ENCODE measurements at places on chromosomes 1 and 21. TPM values are rescaled to one million over a fixed set of nuclear protein-coding genes. Genes with fewer than 3 reads are reported as not detected.

DNA sequence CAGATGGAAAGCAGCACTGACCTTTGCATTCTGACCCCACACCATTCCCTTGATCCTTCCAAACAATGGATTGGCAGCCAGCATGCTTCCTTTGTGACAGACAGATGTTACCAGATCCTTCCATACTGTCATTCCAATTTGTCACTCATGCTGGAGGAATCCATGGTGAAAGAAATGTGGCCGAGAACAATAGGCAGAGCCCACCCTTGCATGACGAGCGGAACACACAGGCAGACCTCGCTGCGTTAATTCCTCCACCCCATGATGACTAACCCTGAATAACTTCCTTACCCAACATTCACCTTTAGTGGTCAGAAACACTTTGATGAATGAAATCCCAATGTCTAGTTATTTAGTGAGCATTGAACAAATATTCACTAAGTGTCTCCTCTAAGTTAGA is 45.1 kb downstream of the PDPN start:
- DNase-seq: no peak
- no peaks in the 10 kb centered on the region for H3K36me3 ChIP-seq
- H3K4me1 ChIP-seq: no peaks in the 10 kb centered on the region
- no peak overlapping the region for H3K27ac ChIP-seq
- H3K27me3 ChIP-seq: peaks cover 1% of the 10 kb centered on the region

The NECTIN4 gene
- total RNA-seq: 0.13 TPM

DNA sequence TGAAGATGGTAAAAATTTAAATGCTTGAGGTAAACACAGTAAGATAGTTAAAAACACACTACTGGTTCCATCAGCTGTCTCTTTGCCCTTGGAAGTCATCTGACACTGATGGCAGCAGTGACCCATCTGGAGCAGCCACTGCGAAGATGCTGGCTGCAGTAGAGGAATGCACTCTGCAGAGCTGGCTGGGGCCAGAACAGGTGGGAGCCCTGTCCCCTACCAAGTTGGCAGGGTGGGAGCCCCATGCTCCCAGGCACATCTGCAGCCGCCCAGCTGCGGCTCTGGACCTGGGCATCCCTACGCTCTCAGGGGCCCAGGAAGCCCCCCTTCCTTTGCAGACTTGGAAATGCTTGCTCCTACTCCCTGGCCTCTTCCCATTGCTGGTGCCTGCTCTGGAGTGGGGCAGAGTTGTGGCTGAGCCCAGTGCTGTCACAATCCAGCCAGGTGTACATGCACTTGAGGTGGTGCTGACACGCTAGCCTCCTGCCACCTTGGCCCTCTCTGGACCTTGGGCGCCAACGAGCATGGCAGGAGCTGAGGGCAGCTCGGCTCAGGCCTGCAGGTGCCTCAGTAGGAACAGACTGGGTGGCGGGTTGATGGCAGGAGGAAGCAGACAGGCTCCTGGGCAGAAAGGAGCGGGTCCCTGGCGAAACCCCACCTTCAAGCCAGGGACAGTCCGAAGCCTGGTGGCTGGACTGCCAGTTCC is 227.0 kb downstream of the FGGY start:
- DNase-seq: no peak
- no peak overlapping the region for H3K4me3 ChIP-seq
- peaks cover 6% of the 10 kb centered on the region for H3K4me1 ChIP-seq
- no peak overlapping the region for H3K27ac ChIP-seq
- H3K27me3 ChIP-seq: peaks cover 1% of the 10 kb centered on the region

GRCh38 chr1:20612221-20612746 is 21.0 kb upstream of the PINK1 start:
- no peaks in the 10 kb centered on the region for H3K36me3 ChIP-seq
- H3K27ac ChIP-seq: no peak overlapping the region
- H3K4me3 ChIP-seq: no peak overlapping the region
- DNase-seq: no peak

DNA sequence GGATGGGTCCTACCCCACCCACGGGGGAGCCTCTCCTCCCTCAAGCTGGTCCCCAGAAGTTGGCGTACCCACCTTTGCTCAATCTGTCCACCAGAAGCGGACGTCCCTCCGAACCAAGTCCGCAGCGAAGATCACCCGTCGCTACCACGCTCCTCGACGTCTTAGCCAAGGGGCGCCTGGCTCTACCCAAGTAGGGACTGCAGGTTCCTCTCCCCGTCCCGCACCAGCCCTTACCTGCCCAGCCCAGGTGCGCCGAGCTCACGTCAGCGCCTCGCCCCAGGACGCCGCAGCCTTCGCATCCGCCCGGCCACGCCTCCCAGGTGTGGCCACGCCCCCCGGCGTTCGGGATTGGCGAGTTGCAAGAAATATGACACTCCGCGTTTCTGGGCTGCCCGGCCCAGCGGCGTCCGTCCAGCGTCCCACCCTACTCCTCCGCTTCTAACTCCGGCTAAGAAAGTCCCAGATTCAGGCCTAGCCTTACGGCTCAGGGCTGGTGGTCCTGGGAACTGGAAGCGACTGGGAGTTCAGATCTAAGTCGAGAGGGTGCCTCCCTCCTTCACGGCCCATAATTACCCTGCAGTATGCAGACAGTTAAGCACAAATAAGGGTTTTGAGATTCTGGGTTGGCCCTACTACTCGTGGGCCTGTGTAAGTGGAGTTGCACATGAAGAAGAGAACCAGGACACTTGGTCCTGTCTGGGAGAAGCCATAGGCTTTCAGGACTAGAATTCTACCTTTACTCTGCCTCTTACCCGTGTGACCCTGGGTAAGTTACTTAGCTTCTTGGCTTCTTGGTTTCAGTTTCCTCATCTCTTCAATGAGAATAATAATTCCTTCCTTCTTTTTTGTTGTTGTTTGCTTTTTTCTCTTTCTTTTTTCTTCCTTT is at the start of gene IRF6:
Gene IRF6 (minus strand): TSS at position 268 of the 886 bp plus-strand sequence. CDS start 4,729 bp downstream, outside the sequence.
- H3K4me3 ChIP-seq: peak within 1 kb of the TSS; percentile 86
- H3K4me1 ChIP-seq: peaks cover 25% of the 10 kb centered on the region
- peaks cover 11% of the 10 kb centered on the region for H3K27me3 ChIP-seq
- H3K27ac ChIP-seq: no peak within 1 kb of the TSS

DNA sequence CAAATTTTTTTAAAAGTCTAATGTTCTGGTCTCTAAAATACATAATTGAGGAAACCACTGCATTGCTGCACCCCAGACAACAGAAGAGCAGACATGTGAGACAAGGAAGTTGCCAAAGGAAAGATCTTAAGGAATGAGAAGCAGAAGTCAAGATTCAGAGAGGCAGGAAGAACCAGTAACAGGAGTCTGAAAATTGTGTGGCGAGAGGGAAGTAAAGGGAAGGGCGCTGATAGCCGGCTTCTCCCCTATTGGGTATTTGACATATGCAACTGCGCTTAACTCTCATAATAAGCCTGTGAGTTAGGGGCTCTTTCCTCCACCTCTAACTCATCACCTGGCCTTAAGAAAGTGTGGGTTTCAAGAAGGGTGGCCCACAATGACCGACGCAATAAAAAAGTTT is 21.9 kb upstream of the KIF14 start:
- peak overlapping the region; percentile 55 for H3K27ac ChIP-seq
- peaks cover 3% of the 10 kb centered on the region for H3K36me3 ChIP-seq
- peaks cover 6% of the 10 kb centered on the region for H3K4me1 ChIP-seq
- no peak for DNase-seq
- H3K27me3 ChIP-seq: peaks cover 1% of the 10 kb centered on the region
- no peak overlapping the region for H3K4me3 ChIP-seq

- H3K4me3 ChIP-seq: no peak overlapping the region
- DNase-seq: no peak
- H3K4me1 ChIP-seq: no peaks in the 10 kb centered on the region
- no peak overlapping the region for H3K27ac ChIP-seq
- peaks cover 4% of the 10 kb centered on the region for H3K27me3 ChIP-seq
Measured at GRCh38 chr1:82587371-82587770, 786.6 kb downstream of the ADGRL2 start.

DNA sequence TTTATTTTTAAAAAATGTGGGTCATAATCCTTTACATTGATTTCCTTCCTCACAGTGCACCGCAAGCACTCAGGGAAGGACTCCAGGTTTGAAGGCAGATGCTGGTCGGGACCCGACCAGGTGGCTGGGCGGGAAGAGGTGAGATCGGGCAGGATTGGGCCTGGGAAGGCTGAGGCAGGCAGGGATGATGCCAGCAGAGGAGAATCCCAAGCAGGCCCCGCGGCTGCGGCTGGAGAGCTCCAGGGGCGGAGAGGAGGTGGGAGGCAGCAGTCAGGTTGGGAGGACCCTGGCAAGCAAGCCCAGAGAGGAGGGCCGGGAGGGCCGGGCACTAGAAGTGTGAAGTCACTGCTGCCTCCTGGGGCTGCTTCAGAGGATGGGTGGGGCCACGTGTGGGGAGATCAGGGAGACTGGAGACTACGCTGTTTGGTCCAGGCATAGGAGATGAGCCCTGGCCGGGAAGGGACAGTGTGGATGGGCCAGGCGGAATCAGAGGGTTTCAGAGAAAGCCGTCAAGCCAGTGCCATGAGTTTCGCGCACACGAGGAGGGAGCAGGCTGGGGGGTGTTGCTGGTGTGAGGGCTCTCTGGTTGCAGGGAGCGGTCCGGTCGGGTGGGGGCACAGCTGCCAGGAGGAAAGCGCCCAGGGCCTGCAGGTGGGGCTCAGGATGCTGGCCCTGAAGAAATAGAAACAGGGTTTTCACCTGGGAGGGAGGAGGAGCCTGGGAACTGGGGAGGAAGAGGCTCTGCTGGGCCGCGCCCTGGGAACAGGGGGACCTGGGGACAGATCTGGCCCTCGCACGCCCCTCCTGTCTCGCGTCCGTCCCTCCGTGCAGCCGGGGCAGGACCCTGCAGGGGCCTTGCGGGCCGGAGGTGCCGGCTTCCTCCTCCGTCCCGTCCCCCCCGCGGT is 888 bp upstream of the COL18A1 start:
- H3K27ac ChIP-seq: no peak overlapping the region
- peak overlapping the region; percentile 91 for H3K4me3 ChIP-seq
- peaks cover 18% of the 10 kb centered on the region for H3K4me1 ChIP-seq
- H3K36me3 ChIP-seq: peaks cover 3% of the 10 kb centered on the region
- peak; percentile 31 for DNase-seq

DNA sequence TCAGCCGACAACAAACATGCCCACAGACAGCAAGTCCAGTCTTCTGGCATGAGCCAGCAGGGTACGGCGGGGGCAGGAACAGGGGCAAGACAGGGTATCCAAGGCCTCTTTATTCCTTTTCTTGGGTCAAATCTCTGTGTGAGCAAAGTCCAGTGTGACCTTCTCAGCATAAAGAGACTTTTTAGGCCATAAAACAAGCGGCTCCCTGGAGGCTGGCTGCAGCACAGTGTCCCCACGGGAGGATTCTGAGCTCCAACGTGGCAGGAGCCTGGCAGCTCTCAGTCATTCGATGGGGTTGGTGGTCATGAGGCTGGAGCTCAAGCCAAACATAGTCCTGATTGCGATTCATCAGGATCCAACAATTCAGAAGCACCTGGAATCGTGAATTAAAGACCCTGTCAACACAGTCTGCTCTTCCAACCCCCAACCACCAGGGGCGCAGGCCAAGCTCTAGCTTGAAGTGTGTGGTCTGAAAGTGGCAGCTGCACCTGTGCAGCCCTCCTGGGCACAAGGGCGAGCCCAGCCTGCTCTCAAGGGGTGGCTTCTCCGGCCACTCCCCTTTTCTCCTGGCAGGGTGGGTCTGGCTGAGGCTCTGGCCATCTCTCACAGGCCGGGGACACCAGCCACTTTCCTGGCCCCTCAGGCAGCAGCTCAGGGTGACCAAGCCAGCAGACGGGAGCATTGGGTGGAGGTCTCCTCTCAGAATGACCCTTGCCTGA is 62.1 kb downstream of the SLC66A1 start:
- H3K27ac ChIP-seq: no peak overlapping the region
- peaks cover 32% of the 10 kb centered on the region for H3K36me3 ChIP-seq
- no peak overlapping the region for H3K4me3 ChIP-seq
- peaks cover 4% of the 10 kb centered on the region for H3K27me3 ChIP-seq
- no peaks in the 10 kb centered on the region for H3K4me1 ChIP-seq

The BCL2L15 gene
- total RNA-seq: 0.49 TPM

- H3K27me3 ChIP-seq: no peaks in the 10 kb centered on the region
- DNase-seq: no peak
- H3K4me3 ChIP-seq: no peak overlapping the region
- H3K4me1 ChIP-seq: peaks cover 8% of the 10 kb centered on the region
Measured at GRCh38 chr1:171868217-171868803, 27.0 kb downstream of the DNM3 start.

The ENAH gene
- 82.9 TPM for total RNA-seq

The ASAP3 gene
- 36.4 TPM for total RNA-seq

GRCh38 chr1:217133092-217133491 is 409.9 kb upstream of the ESRRG start:
- H3K4me1 ChIP-seq: peaks cover 32% of the 10 kb centered on the region
- H3K27me3 ChIP-seq: peaks cover 35% of the 10 kb centered on the region
- H3K27ac ChIP-seq: no peak overlapping the region
- DNase-seq: no peak
- H3K36me3 ChIP-seq: no peaks in the 10 kb centered on the region

DNA sequence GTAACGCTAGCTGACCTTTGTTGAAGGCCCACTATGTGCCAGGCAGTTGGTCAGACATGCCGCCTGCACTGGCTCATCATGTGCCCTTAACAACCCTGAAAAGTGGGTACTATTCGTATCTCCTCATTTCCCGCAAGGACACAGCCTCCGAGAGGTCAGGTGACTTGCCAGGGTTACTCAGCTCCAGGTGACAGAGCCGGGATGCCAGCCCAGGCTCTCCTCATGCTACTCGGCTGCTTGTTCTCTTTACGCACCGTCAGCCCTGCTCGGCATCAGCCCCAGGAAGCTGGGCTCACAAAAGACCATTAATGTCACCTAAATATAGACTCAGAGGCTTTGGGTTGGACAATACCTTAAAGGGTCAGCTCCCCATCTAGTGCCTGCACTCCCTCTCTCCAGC is 29.0 kb downstream of the GRHL3 start:
- H3K27ac ChIP-seq: no peak overlapping the region
- H3K4me1 ChIP-seq: no peaks in the 10 kb centered on the region
- DNase-seq: no peak
- no peak overlapping the region for H3K4me3 ChIP-seq

DNA sequence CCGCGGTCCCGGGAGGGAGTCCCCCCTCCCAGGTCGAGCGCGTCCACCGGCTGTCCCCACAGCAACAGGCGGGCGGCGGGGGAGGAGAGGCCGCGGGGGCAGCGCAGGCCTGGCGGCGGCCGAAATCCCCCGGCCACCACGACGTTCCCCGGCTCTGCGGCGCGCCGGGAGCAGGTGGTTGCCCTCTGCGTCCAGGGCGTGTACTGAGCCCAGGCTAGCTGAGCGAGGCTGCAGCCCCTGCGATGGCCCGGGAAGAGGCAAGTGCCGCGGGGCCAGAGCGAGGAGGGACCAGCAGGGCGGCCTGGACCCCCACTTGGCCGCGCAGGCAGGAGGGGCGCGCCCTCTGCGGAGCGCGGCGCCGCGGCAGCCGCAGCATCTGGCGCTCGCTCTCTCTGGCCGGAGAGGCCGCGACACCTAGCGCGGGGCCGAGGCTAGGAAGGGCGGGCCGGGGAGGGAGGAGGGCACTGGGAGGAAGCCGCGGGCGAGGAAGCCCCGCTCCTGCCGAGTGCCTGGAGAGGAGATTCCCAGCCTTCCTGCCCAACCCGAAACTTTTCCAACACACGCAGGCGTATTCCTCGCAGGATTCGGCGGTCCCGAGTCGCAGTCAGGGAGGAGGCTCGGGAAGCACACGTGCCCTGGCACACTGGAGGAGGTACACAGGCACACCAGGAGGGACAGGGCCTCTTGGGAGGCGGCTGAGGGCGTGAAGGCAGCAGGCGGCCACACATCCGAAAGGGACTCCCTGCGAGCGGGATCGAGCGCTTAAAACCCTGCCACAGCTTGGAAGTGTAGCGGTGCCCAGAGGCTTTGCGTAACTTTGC is 4.9 kb upstream of the PROX1 start:
- peaks cover 67% of the 10 kb centered on the region for H3K4me1 ChIP-seq
- DNase-seq: peak; percentile 67
- peaks cover 5% of the 10 kb centered on the region for H3K36me3 ChIP-seq
- H3K27ac ChIP-seq: no peak overlapping the region
